Kidney (tissue), 22 donors: ENCODE measurements at places on chromosomes 7 and 10. TPM values are rescaled to one million over a fixed set of nuclear protein-coding genes. Genes with fewer than 3 reads are reported as not detected.

- peak; percentile 31 for DNase-seq
These were observed 36.9 kb upstream of the SH2D4B start for GRCh38 chr10:80500572-80501380.

- DNase-seq, result peak; percentile 54
These were observed 19.4 kb downstream of the PFKFB3 start for GRCh38 chr10:6221971-6222751.

- peak; percentile 66 for DNase-seq
These were observed 63.8 kb downstream of the ZNF438 start for GRCh38 chr10:30967650-30968410.

- no peak for DNase-seq
These were observed 65.8 kb upstream of the CHST15 start for GRCh38 chr10:124159153-124159552.

DNA sequence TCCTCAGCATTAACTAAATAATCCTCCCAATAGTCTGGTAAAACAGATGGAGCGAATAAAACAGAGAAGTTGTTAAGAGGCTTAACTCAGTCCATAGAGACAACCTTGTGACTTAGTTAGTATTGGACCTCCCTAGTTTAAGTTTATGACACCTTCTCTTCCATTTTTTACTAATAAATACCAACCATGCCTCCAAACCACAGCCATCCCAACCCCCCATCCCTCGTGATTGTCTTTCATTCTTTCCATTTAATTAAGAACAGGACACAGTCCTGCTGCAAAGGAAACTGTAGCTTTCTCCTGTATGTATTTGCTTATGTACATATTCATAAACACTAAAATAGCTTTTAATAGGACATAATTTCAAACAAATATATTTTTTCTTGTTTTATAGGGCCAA, 238.2 kb downstream of the SEMA3D start:
- DNase-seq, result no peak

CRYGN gene
- polyA plus RNA-seq, result not detected

DNA sequence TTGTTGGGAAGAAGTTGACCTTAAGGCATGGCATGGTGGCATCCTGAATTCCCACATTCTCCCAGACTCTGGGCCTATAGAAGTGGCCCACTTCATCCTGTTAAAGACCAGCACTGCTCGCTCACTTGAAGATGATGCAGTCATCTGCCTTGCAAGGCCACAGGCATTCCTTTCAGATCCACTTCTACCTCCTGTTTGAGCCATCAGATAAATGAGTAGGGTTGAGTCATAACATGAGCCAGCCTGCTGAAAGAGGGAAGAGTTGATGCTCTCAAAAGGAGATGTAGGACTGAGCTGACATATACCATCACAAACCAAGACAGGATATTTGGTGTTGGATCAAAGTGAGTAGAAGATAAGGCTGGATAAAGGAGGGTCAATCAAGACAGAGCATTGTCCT, 1.5 kb upstream of the EBLN1 start:
- no peak for DNase-seq

DNA sequence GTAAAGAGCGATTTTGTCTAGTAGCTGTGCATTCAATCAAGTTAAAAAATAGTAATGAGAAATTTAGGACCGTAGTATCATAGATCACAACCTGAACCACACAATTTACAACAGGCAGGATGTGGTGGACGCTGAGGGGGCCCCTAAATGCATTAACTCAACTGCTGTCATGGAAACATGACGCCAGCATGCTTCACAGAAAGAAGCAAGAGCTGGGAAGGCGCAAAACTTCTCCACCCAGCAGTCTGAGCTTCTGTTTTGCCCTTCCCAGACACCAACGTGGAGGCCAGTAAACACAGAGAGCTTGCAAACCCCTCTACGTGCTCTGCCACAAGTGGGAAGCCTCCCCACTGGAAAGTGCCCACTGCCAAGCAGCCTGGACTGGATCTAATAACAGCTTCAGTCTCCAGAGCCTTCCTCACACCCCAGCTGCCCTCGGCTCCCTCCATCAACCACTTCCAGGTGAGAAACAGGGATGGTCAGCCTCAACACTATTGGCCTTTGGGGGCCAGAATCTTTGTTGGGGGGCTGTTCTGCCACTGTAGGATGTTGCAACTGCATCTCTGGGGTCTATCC, 151.8 kb downstream of the SFMBT2 start:
- DNase-seq, result peak; percentile 17

DNA sequence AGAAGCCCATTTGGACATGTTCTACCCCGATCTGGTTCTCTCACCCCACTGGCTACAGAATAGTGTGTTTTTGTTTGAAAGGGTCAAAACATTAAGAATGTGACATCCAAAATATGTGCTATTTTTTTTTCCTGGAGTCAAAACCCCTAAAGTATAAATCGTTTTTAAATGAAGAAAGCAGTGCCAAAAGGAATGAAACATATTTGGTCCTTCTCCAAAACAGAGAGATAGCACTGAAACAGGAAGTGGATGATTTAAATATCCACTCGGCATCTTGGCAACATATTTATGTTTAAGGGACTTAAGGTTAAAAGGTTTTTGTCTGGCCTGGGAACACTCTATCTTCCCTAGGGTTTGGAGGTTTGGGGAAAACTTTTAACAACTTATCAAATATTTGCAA, 32.3 kb downstream of the CALD1 start:
- DNase-seq, result peak; percentile 78

DNA sequence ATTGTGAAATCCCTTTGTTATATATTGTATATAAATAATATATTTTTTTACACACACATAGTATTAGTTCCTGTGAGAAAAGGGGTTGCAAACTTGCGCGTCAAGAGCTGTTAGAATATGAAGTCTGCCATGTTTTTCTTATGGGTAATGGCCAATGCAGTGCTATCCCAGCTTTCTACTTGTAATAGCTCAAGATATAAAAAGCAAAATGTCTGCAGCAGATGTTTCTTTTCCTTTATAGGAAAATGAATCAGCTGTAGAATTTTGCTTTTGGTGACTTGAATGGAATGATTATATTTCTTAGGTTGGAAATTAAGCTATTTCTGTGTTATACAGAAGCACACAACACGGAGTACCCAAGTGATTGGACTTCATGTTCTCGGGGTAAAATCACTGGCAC, 53.3 kb upstream of the TMEM236 start:
- no peak for DNase-seq
